GM23338 (cell line): ENCODE measurements at places on chromosomes 6 and 20. TPM values are rescaled to one million over a fixed set of nuclear protein-coding genes. Genes with fewer than 3 reads are reported as not detected.
A peak's percentile ranks its signal among the peaks of the same experiment; 100 is the strongest.

Gene PRDM13
- total RNA-seq, result 0.10 and 0.27 TPM in 2 replicates

GRCh38 chr6:88381289-88381642 is 215.1 kb upstream of the CNR1 start:
- H3K36me3 ChIP-seq, result no peaks in the 10 kb centered on the region
- H3K4me3 ChIP-seq, result no peak overlapping the region
- no peaks in the 10 kb centered on the region for H3K27me3 ChIP-seq
- no peak overlapping the region for H3K27ac ChIP-seq
- H3K4me1 ChIP-seq, result peaks cover 22% of the 10 kb centered on the region

- H3K36me3 ChIP-seq, result no peaks in the 10 kb centered on the region
- no peak overlapping the region for H3K4me3 ChIP-seq
- DNase-seq, result no peak
- H3K4me1 ChIP-seq, result no peaks in the 10 kb centered on the region
- no peak overlapping the region for H3K27ac ChIP-seq
Observed at GRCh38 chr6:38580030-38580429, 59.7 kb downstream of the BTBD9 start.

GRCh38 chr6:40719671-40720374 is 132.7 kb upstream of the LRFN2 start:
- H3K27ac ChIP-seq, result no peak overlapping the region
- 0 out of 2 replicates have a peak overlapping the region, but pooled peaks have one; percentile 17 for H3K4me3 ChIP-seq
- no peaks in the 10 kb centered on the region for H3K27me3 ChIP-seq
- H3K4me1 ChIP-seq, result peaks cover 10% of the 10 kb centered on the region
- H3K36me3 ChIP-seq, result no peaks in the 10 kb centered on the region
- DNase-seq, result peak; percentile 41

Gene ENPP5
- total RNA-seq, result 10.6 and 13.0 TPM in 2 replicates

GRCh38 chr6:125888989-125889656 is 67.4 kb upstream of the HINT3 start:
- H3K27ac ChIP-seq, result no peak overlapping the region
- no peaks in the 10 kb centered on the region; the same call in 1 of the 2 replicates for H3K4me1 ChIP-seq
- no peak overlapping the region for H3K4me3 ChIP-seq
- H3K27me3 ChIP-seq, result no peaks in the 10 kb centered on the region

DNA sequence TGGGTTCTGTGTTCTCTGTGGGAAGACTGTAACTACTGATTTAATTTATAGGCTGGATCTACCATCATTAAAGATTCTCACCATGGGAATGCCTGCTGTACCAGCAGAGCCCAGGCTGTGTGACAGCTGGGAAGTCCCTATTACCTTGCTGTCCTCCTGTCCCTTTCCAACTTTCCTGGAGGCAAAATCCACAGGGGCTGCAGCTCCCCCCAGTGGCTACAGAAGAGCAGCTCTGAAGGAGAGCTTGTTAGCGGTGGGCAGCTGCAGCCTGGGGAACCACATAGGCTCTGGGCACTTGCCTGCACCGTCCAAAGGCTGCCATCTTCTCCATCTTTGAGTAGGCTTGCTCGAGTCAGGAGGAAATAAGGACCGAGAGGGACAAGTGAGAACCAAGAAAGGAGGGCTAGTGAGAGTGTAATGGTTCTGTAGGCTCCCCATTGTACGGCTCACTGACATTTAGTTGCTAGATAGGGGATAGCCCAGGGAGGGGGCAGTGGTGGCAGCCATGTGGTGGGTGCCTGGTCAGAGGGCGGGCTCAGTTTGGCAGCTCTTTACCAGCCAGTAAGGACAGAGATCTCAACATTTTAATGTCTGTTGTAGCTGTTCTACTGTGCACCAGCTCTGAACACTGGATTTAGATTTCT is 155.1 kb upstream of the MLIP start:
- no peaks in the 10 kb centered on the region for H3K36me3 ChIP-seq
- H3K4me3 ChIP-seq, result no peak overlapping the region
- no peak overlapping the region for H3K27ac ChIP-seq
- peak; percentile 87 for DNase-seq
- H3K27me3 ChIP-seq, result no peaks in the 10 kb centered on the region

DNA sequence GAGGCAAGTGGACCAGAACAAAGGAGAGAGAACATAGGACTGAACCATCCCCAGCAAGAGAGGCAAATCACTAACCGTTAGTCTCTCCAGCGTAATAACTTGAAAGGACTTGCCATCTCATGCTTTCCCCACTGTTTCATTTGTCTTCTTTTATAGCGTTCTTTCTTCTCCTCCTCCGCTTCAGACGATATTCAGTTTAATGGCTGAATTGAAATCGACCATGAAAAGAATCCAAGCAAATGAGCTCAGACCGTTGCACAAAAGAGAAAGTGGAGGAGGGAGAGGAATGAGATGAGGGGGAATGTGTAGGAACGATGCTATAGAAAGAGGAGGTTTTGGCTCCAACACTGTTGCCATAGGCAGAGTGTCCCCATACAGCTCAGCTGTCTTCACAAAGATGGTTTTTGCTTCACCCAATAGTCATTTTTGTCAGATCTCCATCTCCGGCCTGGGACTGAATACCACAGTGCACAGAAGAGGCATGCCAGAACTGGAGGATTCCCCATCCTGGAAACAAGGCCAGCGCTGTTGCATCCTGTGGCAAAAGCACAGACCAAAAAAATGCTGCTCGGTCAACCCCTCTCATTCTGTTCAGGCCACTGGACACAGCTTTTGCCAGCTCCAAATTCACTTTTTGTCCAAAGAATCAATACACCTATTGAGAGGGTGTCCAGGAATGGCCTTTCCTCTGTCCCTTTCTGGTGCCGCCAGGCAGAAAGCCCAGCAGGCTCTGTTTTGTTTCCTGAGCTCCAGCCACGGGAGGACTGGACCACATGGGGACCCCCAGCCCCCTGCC is 176.1 kb downstream of the ID4 start:
- no peak for DNase-seq
- H3K27me3 ChIP-seq, result no peaks in the 10 kb centered on the region
- H3K4me1 ChIP-seq, result peaks cover 26% of the 10 kb centered on the region
- no peak overlapping the region for H3K4me3 ChIP-seq
- H3K36me3 ChIP-seq, result no peaks in the 10 kb centered on the region

DNA sequence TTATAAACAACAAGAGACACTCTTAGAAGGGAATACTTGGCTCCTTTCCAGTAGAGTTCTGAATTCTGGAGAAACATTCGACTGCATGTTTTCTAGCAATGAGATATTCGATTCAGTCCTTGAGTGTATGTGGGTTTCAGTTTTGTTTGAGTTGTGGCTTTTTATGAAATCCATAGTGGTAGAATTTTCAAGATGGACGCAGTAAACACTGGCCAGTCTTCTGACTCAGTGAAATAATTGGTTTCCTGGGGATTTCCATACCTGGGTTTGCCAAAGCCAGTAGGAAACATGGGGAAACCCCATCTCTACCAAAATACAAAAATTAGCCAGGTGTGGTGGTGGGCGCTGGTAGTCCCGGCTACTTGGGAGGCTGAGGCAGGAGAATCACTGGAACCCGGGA is 273.5 kb upstream of the PLCB4 start:
- H3K27me3 ChIP-seq, result no peaks in the 10 kb centered on the region
- H3K4me1 ChIP-seq, result no peaks in the 10 kb centered on the region
- H3K36me3 ChIP-seq, result no peaks in the 10 kb centered on the region
- DNase-seq, result no peak
- no peak overlapping the region for H3K27ac ChIP-seq

Gene OPN5
- not detected in 2 replicates for total RNA-seq

- H3K27me3 ChIP-seq, result no peaks in the 10 kb centered on the region
- no peak for DNase-seq
Observed at GRCh38 chr6:122136386-122136785, 263.1 kb upstream of the HSF2 start.

DNA sequence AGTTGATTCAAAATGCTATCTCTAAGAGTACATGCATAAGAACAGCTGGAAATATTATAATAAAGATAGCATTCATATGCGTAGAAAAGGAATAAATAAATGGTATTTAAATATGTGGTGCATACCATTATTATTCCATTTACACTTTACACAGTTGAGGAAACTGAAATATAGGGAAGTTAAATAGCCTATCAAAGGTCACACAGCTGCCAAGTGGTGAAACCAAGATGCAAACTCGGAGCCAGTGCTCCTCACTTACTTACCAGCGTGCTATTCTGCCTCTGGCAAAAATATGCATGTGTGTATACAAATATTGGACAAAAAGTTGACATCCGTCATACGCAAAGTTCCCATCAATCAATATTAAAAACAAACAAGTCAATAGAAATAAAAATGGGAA is 22.3 kb upstream of the ANKEF1 start:
- H3K4me1 ChIP-seq, result no peaks in the 10 kb centered on the region
- H3K36me3 ChIP-seq, result no peaks in the 10 kb centered on the region
- no peak overlapping the region for H3K4me3 ChIP-seq
- H3K27me3 ChIP-seq, result no peaks in the 10 kb centered on the region

- H3K4me1 ChIP-seq, result no peaks in the 10 kb centered on the region
- peaks cover 3% of the 10 kb centered on the region; the same call in 1 of the 2 replicates for H3K36me3 ChIP-seq
- no peak overlapping the region for H3K4me3 ChIP-seq
- H3K27me3 ChIP-seq, result no peaks in the 10 kb centered on the region
Observed at GRCh38 chr6:18214003-18214402, 50.3 kb downstream of the DEK start.

GRCh38 chr20:41004531-41005360 is 23.9 kb upstream of the TOP1 start:
- DNase-seq, result no peak
- H3K27ac ChIP-seq, result no peak overlapping the region
- no peaks in the 10 kb centered on the region for H3K36me3 ChIP-seq
- H3K27me3 ChIP-seq, result no peaks in the 10 kb centered on the region
- 0 out of 2 replicates have a peak, but pooled peaks cover 5% of the 10 kb centered on the region for H3K4me1 ChIP-seq

DNA sequence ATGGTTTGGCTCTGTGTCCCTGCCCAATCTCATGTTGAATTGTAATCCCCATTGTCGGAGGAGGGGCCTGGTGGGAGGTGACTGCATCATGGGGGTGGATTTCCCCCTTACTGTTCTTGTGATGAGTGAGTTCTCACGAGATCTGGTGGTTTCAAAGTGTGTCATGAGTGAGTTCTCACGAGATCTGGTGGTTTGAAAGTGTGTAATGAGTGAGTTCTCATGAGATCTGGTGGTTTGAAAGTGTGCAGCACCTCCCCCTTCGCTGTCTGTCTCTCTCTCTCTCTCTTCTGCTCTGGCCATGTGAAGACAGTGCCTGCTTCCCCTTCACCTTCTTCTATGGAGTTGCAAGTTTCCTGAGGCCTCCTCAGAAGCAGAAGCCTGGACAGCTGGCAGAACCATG is 87.6 kb downstream of the MYLK4 start:
- no peaks in the 10 kb centered on the region for H3K27me3 ChIP-seq
- no peaks in the 10 kb centered on the region for H3K36me3 ChIP-seq
- no peak overlapping the region for H3K4me3 ChIP-seq
- no peak for DNase-seq
- H3K27ac ChIP-seq, result no peak overlapping the region

DNA sequence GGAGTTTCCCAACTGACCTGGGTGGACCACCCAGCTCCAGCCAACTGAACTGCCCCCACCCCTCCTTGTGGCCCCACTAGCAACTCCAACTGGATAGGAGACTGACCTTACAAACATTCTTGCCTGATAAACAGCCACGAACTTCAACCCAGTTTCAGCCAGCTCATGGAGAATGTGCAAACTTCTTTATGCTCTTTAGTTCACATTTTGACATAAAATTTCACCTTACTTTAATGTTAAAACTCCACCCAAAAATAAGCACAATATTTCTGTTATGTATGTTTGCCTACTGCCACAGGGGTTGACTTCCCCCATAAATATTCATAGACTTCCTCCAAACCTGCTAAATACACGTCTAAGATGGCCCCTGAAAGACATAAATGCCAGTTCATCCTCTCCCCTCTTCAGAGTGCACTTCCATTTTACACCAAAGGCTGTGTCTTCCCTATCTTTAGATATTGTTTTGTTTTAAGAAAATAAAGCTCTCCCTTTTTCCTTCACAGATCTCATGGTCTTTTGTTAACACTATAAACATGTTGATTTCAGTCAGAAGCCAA is 643.7 kb downstream of the EPM2A start:
- H3K36me3 ChIP-seq, result no peaks in the 10 kb centered on the region; the same call in 1 of the 2 replicates
- no peak overlapping the region for H3K27ac ChIP-seq
- H3K27me3 ChIP-seq, result no peaks in the 10 kb centered on the region
- no peaks in the 10 kb centered on the region for H3K4me1 ChIP-seq
- no peak for DNase-seq
- no peak overlapping the region for H3K4me3 ChIP-seq
